ENCODE measurements at places on chromosomes 4 and X. TPM values are rescaled to one million over a fixed set of nuclear protein-coding genes. Genes with fewer than 3 reads are reported as not detected.

HAND2 gene
- 6.6 TPM for total RNA-seq

MAP7D3 gene
- total RNA-seq: 5.4 TPM

COL25A1 gene
- total RNA-seq: 3.8 TPM

CT45A5 gene
- not detected for total RNA-seq

GLRB gene
- total RNA-seq: 1.7 TPM

DNA sequence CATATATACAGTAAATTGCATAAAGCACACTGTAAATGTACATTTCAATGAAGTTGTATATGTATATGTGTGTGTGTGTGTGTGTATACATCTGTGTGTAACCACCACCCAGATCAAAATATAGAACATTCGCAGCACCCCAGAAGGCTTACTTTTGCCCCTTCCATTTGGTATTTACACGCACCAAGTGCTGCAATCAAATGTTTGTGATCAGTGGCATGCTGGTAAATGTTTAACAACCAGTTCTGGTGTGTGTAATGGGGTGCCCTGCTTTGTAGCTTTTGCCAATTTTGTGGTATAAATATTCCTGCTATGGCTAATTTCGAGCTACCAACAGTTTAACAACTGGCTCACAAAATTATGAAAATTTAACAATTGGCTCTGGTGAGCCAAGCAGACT is 101.3 kb downstream of the RTL5 start:
- no peak for DNase-seq
- H3K27ac ChIP-seq: peak overlapping the region; percentile 88
- peaks cover 11% of the 10 kb centered on the region for H3K4me1 ChIP-seq
- no peaks in the 10 kb centered on the region for H3K36me3 ChIP-seq
- H3K4me3 ChIP-seq: no peak overlapping the region
- no peaks in the 10 kb centered on the region for H3K27me3 ChIP-seq

DNA sequence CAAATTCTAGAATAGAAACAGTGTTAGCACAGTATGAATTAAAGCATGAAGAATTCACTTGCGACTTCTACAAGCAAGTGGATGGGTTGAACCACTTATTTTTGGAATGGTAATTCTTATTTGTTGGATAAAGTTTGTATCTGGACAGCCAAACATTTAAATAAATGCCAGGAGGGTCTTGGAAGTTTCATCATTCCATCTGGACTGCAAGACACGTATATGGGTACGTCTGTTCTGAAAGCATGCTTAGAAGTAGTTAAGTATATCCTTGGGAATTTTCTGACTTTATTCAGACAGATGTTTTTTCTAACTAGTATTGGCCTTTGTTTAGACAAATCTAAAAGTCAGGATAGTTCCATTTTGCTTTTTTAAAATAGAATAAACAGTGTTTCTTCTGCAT is 77.5 kb upstream of the CASK start:
- no peak overlapping the region for H3K4me3 ChIP-seq
- no peaks in the 10 kb centered on the region for H3K27me3 ChIP-seq
- no peaks in the 10 kb centered on the region for H3K4me1 ChIP-seq
- no peaks in the 10 kb centered on the region for H3K36me3 ChIP-seq
- DNase-seq: no peak
- no peak overlapping the region for H3K27ac ChIP-seq

GRCh38 chr4:58252656-58253055 is 1142.5 kb upstream of the IGFBP7 start:
- DNase-seq: no peak
- no peaks in the 10 kb centered on the region for H3K27me3 ChIP-seq
- H3K4me3 ChIP-seq: no peak overlapping the region
- H3K27ac ChIP-seq: no peak overlapping the region
- no peaks in the 10 kb centered on the region for H3K4me1 ChIP-seq

DNA sequence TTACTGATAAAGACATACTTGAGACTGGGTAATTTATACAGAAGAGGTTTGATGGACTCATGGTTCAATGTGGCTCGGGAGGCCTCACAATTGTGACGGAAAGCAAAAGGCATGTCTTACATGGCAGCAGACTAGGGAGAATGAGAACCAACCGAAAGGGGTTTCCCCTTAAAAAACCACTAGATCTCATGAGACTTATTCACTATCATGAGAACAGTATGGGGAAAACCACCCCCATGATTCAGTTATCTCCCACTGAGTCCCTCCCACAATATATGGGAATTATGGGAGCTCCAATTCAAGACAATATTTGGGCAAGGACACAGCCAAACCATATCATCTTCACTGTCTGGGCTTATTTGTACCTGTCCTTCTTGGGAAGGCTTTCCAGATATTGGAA is 22.8 kb upstream of the MUC7 start:
- no peak overlapping the region for H3K4me3 ChIP-seq
- DNase-seq: no peak
- no peak overlapping the region for H3K27ac ChIP-seq
- H3K36me3 ChIP-seq: no peaks in the 10 kb centered on the region

DNA sequence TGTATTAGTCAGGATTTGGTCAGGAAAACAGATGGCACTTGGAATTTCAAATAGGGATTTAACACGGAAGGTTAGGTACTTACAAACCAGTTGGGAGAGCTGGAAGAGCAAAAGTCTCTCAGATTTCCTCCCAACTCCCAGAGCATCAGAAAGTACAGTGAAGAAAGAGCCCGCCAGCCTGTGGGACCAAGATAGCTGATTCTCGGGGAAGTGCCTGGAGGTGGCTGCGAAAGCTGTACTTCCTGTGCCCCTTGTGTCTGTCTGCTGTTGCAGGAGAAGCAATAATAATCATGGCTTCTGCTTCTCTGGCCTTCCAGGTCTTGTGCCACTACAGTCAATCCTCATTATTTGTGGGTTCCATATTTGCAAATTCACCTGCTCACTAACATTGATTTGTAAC is 221.0 kb upstream of the BCOR start:
- no peak overlapping the region for H3K4me3 ChIP-seq
- DNase-seq: no peak
- H3K27ac ChIP-seq: no peak overlapping the region
- H3K4me1 ChIP-seq: no peaks in the 10 kb centered on the region

- DNase-seq: no peak
- no peaks in the 10 kb centered on the region for H3K36me3 ChIP-seq
- H3K4me3 ChIP-seq: no peak overlapping the region
- no peaks in the 10 kb centered on the region for H3K4me1 ChIP-seq
Observed at GRCh38 chr4:32824336-32824735, 2104.2 kb downstream of the PCDH7 start.

GRCh38 chr4:184392748-184393559 is 81.4 kb downstream of the IRF2 start:
- H3K27ac ChIP-seq: peak overlapping the region; percentile 47
- H3K36me3 ChIP-seq: peaks cover 87% of the 10 kb centered on the region
- H3K4me3 ChIP-seq: no peak overlapping the region

- no peaks in the 10 kb centered on the region for H3K36me3 ChIP-seq
- H3K27me3 ChIP-seq: no peaks in the 10 kb centered on the region
- H3K4me1 ChIP-seq: no peaks in the 10 kb centered on the region
- DNase-seq: peak; percentile 53
Observed at GRCh38 chrX:120251471-120252011, 929 bp downstream of the ZBTB33 start.

GRCh38 chr4:41506130-41506529 is 31.8 kb upstream of the LIMCH1 start:
- H3K4me3 ChIP-seq: no peak overlapping the region
- no peaks in the 10 kb centered on the region for H3K27me3 ChIP-seq
- H3K36me3 ChIP-seq: no peaks in the 10 kb centered on the region
- DNase-seq: no peak
- H3K27ac ChIP-seq: no peak overlapping the region

DNA sequence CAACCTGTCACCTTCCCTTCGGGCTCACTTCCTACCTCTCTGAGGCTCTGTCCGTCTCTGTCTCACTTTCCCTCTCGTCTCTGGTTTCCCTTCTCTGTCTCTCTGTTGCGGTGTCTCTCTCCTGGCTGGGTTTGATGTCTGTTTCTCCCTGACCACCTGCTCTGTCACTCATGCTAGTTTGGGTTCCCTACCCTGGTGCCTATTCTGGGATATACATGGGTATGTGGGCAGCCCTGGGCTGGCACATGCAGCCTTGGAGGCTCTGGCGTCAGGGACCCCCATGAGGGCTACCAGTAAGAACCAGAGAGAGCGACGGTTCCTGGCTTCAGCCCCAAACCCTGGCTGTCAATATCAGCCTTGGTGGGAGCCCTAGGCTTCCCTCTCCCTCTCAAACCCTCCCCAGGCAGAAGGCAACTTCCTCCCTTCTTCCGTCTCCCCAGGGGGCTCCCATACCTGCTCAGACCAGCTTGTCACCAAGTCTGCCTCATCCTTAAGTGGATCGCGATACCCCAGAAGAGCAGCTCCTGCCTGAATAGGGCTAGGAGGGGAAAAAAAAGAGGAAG is 314 bp downstream of the DNASE1L1 start:
- H3K4me1 ChIP-seq: no peaks in the 10 kb centered on the region
- no peak for DNase-seq
- no peaks in the 10 kb centered on the region for H3K27me3 ChIP-seq
- peak overlapping the region; percentile 49 for H3K27ac ChIP-seq
- H3K36me3 ChIP-seq: no peaks in the 10 kb centered on the region
